Activated naive CD8-positive, alpha-beta T cell treated with anti-CD3 and anti-CD28 coated beads for 36 hours (primary cell): ENCODE measurements at places on chromosomes 2 and 18. TPM values are rescaled to one million over a fixed set of nuclear protein-coding genes. Genes with fewer than 3 reads are reported as not detected.

DNA sequence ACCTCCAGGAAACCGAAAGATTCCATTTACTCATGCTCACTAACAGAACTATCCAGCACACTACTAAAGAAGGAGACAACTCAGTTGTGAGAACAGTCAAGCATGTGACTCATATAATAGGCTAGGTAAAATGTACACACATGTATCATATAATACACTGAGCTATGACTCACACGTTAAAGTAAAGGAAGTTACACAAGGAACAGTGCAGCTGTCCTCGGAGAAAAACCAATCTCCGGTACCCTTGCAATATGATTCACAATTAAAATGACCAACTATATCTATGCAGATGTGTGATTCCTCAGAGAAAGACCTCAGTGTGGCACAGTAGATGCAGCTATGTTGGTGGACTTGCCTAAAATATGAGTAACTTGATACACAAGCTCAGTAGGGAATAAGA, 76.5 kb downstream of the STRN start:
- no peak for DNase-seq

DNA sequence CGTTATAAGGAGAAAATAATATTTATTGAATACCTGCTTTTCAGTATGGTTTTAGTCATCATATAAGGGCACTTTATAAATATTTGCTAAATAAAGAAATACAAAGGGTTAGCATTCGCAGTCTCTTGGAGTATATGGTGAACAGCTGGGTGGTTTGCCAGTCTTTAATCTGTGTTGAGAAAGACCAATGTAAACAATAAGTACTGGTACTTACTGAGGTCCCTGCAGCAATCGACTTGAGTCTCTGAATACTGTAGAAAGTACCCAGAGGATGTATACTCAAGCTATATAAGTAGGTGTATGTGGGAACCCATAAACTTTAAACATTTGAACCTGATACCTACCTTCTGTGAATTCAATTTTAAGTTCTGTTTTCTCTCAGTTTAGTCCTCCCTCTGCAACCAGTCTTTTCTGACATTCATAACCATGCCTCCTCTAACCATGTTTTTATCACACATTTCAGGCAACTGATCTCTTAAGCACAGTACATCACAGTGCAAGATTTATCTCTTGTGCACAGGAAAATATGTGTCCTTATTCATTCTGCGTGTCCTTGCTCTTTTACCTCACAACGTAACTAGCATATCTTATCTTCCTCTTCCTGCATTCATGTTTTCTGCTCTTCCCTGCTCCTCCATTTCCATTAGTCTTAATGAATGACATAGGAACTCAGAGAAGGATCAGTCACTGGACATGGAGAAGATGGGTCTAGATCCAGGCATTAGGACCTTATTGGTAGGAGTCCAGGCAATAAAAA, 21.7 kb downstream of the C18orf63 start:
- DNase-seq: no peak

DNA sequence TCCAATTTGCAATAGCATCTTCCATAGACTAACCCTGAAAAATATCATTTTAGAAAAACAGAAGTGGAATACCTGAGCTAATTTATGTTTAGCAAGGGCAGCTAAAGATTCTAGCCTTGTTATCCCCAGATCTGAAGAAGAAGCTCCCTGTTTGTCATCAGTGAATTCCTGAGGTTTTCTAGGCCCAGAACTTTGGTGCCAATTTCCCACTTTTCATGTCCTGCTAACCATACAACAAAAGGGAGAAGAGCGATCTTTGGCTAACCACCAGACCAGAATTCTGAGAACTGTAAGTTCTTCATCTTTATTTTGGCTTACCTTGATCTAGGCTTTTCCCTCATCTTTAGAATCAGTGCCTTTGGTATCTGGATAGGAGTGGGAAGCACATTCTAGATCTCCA, 51.3 kb upstream of the RASGRP3 start:
- DNase-seq: no peak

- DNase-seq: no peak
Measured at GRCh38 chr18:34320267-34320666, 95.6 kb upstream of the NOL4 start.

DNA sequence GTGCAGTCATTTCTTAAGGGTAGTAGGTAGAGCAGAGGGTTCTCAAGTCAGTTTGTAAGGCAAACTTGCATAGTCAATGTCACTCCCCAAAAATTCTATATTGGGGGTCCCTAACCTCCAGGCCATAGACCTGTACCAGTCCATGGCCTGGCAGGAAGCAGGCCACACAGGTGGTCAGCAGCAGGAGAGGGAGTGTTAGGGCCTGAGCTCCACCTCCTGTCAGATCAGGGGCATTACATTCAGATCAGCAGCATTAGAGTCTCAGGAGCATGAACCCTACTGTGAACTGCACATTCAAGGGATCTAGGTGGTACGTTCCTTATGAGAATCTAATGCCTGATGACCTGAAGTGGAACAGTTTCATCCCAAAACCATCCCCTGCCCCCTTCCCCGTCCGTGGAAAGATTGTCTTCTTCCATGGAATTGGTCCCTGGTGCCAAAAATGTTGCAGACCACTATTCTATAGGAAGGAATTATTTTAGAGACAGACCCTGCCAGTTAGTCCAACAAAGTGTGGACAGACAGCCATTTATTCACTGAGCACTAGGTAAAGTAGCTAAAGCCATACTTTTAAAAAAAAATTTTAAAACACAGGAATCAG, 6.7 kb downstream of the COA5 start:
- no peak for DNase-seq

DNA sequence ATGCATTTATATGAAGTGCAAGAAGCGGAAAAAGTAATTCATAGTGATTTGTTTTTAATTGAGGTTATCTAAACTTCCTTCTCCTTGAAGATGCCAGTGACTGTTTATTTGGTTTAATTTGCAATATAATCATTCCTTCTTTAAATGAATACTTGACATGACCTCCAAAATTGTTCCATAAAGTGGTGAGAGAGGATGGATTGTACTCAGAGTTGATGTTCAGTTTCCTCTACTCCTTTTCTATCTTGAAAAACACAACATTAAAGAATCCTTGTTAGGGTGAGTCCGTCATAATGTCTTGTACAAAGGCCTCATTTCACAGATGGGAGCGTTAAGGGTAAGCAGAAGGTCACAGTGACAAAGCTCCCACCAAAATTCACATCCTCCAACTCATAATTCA, 756.1 kb upstream of the KLHL29 start:
- no peak for DNase-seq

DNA sequence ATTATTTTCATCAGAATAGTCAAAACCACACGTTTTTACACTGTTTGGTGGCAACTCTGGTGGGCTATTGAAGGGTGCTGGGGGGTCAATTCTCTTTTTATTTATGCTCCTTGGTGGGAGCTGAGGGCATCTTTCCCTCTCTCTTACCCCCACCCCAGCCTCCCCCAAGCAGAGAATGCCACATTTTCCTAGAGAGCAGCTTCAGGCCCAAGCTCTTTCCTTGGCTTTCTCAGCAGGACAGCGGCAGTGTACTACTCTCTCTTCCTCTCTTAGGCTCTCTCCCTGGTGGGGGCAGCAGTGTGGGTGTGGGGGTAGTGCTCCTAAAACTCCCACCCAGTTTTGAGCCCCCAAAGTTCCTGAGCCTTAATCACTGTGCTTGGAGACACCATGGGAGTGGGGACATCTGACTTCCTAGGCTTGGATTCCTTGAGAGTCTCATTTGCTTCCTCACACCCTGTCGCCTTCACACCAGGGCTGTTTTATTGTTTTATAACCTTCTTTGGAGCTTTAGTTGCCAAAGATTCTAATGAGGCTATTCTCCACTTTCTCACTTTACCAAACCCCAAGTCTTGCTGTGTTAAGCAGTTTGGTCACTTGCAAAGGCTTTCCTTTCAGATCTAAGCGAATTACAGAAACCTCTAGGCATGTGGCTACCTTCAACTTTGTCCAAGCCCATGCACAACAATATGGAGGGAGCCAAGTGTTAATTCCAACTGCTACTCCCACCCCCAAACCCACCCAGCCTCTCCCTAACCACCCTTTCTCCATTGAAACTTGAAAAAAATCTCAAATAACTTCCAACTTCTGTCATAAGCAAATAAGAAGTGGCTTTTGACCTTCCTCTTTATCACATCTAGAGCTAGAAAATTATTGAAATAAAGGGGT, 6.0 kb upstream of the HOXD4 start:
- DNase-seq: no peak

- no peak for DNase-seq
Measured at GRCh38 chr2:27854229-27854862, 35.8 kb downstream of the RBKS start.

- no peak for DNase-seq
Measured at GRCh38 chr18:456361-457139, 44.0 kb downstream of the COLEC12 start.

DNA sequence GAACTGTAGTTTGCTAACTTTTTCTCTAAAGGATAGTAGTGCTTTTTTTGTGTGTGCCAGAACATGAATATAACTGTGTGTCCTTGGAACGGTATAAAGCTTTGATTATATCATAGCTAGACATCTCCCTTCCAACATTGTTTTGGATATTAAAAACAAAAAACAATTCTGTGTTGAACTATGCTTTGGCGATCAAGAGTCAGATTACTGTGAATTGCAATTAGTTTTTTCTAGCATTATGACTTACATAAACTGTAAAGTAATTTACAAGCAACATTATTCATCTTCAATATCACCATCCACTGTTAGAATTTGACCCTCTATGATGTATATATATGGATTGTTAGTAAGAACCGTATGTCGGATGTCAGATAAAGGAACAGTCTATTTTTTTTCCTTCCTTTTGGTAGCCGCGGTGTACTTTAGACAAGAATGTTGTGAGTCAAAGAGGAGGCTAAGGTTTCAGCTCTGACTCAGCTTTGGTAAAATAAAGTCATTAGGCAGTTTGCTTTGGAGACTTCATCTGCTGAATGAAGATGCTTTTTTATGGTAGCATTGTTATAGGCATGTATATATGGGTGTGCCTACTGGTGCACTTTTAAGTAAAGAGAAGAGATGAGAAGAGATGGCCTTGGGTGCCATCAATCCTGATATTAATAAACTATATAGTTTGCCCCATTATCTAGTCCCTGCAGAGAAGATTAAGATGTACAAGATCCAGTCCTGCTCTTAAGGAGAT, 76.4 kb downstream of the LTBP1 start:
- DNase-seq: no peak

Gene IL36G
- not detected for total RNA-seq

Gene SLC8A1
- 0.22 TPM for total RNA-seq

Gene HOXD4
- not detected for total RNA-seq

Gene SIX3
- not detected for total RNA-seq
